ENCODE measurements at places on chromosomes 2 and 18.

GRCh38 chr18:75546964-75547363 lies 119.5 kb upstream of the SMIM21 start:
- DNase-seq: no peak

DNA sequence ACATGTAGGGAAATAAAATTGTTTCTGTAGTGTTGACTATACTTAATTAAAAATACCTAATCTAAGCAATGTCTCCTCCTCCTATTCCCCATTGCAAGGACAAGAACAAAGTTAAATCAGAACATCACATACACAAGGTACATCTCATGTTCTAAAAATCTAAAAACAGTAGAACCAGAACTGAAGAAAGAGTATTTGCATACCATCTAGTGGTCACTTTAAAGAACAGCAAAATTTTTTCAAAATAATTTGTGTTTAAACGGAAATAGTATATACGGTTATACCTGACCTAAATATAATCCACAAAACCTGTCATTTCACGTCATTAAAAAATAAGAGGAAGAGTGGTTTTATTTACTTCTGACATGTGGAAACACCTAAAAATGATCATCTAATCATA lies 294.3 kb upstream of the KCNH7 start:
- DNase-seq: peak; percentile 8

GRCh38 chr18:12599543-12599942 lies 58.4 kb downstream of the SPIRE1 start:
- no peak for DNase-seq

GRCh38 chr2:186852508-186852907 lies 3.5 kb upstream of the ZSWIM2 start:
- DNase-seq: no peak

DNA sequence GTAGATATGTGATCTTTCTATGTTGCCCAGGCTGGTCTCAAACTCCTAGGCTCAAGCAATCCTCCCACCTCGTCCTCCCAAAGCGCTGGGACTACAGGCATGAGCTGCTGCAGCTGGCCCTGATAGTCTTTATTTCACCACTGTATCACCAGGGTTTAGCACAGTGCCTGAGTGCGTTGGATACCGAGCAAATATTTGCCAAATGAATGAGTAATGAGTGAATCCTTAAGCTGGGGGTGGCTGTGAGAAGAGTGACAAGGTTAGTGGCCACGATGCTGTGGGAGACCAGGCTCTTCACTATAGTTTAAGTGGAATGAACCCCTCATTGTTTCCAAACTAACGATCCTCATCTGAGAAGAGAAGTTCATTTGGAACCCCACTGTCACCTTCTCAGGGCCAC lies 60.8 kb upstream of the FAM136A start:
- no peak for DNase-seq

DNA sequence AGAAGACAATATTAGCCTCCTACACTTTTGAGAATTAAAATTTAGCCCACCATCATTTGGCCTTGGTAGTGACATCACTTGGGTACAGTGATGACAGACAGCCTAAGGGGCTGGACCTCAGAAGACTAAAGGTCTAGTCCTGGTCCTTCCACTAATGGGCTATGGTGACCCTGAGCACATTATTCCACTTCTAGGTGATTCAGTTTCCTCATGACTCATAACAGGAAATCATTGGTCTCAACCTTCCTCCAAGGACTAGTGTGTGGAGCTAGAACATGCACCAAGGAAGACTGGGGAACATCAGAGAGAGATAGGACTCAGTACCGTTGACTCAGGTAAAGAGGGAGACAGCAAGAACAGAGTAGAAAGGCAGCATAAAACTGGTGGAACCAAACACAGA lies 64.0 kb downstream of the TFCP2L1 start:
- DNase-seq: peak; percentile 35

DNA sequence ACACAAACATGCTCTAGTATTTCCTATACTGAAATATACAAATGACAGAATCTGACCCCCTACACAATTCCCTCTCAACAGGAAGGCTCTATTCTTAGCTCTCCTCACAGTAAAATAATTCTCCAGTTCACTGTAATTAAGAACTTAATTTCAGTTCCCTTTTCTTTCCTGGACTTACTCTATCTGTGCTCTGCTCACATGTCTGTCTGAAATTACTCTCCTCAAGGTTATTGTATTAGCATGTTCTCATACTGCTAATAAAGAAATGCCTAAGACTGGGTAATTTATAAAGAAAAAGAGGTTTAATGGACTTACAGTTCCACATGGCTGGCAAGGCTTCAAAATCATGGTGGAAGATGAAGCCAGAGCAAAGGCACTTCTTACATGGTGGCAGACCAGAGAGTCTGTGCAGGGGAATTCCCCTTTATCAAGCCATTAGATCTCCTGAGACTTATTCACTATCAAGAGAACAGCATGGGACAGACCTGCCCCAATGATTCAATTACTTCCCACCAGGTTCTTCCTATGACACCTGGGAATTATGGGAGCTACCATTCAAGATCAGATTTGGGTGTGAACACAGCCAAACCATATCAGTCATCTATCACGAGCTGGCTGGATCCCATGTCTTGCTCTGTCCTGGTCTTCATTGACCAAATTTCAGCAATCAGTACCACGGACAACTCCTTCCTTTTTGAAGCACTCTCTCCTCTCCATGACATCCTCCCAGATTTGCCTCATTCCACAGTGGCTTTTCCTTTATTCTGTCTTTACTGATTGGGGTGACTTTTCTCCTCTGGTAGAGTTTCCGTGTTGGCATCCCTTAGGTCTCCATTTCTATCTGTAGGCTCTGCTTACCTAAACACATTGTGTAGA lies 110.9 kb downstream of the GALR1 start:
- no peak for DNase-seq

DNA sequence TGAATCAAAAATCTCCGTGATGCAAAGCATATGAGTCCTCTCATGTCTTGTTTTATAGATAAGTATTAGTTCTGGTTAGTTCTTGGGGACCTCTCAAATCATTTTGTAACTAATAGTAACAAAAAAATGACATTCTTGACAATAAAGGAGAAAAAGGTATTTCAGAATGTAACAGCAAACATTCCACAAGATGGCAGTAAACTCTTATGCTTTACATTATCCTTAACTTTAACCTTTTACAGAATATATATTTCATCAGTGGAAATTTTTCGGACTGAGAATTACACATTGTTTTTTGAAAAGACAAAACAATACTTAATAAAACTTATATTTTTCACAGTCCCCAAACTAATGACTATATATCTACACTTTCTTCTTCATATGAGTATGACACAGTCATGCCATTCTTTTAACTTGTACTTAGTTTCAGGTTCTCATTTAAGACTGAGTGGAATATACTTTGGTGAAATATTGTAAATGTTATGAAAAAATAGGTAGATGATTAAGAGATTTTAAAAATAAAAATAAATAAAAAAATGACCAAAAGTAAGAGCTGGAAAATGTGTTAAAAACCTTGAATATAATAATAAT lies 142.9 kb upstream of the NXPH2 start:
- DNase-seq: peak; percentile 24

- peak; percentile 94 for DNase-seq
These were observed 2.7 kb downstream of the PER2 start for GRCh38 chr2:238285653-238286082.

- DNase-seq: peak; percentile 98
These were observed 74.1 kb downstream of the CABYR start for GRCh38 chr18:24212939-24213338.

GRCh38 chr2:232894746-232895145 lies 24.7 kb downstream of the SNORC start:
- DNase-seq: no peak

Data from iris pigment epithelial cell (primary cell).